ENCODE measurements at places on chromosomes 12 and 14. TPM values are rescaled to one million over a fixed set of nuclear protein-coding genes. Genes with fewer than 3 reads are reported as not detected.

The ZNF10 gene
- 8.2 TPM for total RNA-seq

The YEATS4 gene
- total RNA-seq, result 9.3 TPM

The EML1 gene
- 21.8 TPM for total RNA-seq

The VDR gene
- 6.0 TPM for total RNA-seq

The SLC6A12 gene
- total RNA-seq, result 2.6 TPM

The B3GNT4 gene
- total RNA-seq, result not detected

The KRT78 gene
- not detected for total RNA-seq

The FOXN4 gene
- not detected for total RNA-seq

The MYO1H gene
- total RNA-seq, result not detected
